ENCODE measurements at places on chromosomes 7 and 10.

DNA sequence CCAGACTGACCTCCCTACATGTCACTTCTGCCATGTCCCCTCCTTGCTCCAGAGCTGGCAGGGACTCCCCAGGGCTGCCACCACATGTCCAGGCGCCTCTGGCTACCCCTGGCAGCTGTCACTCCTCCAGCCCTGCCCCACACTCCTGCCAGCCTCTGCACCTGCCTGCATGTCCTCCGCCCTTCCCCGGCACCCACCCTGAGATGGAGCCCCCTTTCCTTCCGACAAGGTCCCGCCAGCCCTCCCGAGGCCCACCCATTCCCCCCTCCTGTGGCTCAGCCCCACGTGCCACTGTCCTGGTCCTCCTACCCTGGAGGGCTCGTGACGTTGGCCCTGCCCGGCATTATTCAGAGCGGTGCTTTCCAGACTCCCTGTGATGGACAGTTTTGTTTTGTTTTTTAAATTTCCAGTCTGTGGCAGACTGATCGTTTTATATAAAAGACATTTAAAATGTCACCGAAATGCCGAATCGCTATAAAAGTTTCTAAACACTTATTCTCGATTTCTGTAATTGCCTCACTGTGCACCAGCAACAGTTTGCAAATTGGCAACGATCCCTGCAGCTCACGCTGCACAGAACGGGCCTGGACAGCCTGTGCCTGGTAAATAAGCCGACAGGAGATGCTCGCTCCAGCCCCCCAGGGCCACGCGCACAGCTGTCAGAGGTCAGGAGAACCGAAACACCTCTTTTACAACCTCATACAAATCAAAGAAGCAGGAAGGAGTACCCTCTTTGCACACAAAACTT, 111.1 kb upstream of the SH2B2 start:
- DNase-seq, result peak; percentile 31

DNA sequence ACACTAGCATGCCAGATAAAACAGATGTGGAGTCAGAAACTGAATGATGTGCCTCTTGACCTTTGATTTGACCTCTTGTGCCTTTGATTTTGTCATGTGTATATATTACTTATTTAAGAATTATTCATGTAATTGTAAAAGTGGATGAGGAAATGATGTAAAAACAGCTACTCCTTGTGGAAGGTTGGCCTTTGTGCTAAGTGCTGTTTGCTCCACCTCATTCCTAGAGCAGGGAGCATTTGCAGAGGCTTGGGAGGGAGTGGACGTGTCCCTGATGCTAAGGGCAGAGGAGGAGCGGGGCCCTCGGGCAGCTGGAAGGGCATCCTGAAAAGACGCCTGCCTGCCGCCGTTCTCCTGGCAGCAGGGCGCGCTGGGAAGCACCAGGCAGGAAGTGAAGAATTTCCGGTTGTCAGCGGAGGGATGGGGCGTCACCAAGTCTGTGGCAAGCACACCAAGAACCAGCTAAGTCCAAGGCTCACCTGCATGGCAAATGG, 197.6 kb upstream of the ZNF32 start:
- DNase-seq, result peak; percentile 21

DNA sequence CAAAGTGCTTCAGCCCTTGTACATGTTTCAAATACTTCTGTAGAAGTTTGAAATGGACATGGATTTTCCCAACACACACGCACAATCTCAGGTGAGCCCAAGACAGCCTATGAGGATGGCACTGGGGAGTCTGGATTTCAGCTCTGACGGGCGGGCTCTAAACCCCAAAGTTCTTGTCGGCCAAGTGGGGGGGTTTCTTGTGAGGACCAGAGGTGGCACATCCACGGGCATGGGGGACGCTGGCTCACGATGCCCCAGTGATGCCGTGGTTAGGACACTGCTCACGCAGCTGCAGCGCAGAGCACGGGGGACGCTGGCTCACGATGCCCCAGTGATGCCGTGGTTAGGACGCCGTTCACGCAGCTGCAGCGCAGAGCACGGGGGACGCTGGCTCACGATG, 280.1 kb downstream of the DNAJB6 start:
- no peak for DNase-seq

DNA sequence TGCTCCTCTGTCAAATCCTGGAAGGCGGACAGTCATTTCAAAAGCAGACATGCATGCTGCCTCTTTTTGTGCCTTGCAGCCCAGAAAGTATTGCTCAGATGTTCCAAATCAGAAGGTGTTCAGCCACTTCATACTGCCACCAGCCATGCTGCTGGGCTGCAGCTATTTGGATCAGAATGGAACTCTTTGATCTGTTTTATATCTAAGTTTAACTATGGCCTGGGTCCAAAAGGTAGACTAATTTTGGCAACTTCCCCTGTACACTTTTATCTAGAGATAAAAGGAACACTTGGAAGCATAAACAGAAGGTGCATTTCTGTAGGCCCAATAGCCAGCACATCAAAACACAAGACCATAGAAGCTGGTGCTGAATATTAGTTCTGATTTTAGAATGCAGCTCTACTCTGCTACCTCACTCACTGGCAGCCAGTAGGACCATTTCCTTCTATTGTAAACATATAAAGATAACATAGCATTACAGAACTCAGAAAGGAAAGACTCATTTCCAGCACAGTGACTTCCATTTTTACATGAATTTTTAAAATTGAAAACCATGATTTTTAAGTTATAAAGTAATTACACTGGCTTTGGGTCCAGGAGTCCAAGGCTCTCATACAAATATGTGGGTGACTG, 143.1 kb upstream of the CAV2 start:
- peak; percentile 4 for DNase-seq

DNA sequence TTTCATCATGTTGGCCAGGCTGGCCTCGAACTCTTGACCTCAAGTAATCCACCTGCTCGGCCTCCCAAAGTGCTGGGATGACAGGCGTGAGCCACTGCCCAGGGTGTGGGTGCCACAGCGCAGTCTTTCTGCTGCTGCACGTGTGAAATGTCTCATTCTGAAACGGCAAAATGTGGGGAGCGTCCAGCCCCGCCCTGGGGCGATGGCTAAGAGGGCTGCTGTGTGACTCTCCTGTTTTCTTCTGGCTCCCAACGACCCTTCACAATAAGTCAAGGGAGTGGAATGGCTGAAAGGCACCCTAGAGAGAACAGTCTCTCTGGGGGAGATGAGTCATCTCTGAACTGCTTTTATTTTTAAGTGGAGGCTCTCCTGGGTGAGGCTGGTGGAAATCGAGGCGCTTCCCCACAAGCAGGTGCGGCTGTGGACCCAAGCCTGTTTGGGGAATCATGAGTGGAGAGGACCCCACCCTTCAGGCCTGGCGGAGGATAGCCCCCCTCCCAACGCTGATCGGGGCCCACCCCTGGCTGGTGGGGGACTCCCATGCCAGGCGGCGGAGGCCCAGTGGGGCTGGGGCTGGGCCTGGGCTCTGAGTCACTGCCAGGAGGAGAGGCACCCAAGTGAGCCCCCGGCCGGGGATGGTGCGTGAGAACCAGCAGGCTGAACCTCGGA, 18.0 kb downstream of the ADAP1 start:
- no peak for DNase-seq

GRCh38 chr10:50332108-50332842, 81.0 kb upstream of the ASAH2 start:
- DNase-seq, result no peak

- DNase-seq, result no peak
Observed at GRCh38 chr7:50530766-50531165, 34.4 kb downstream of the DDC start.

- no peak for DNase-seq
Observed at GRCh38 chr10:34216348-34216945, 598.6 kb downstream of the PARD3 start.

DNA sequence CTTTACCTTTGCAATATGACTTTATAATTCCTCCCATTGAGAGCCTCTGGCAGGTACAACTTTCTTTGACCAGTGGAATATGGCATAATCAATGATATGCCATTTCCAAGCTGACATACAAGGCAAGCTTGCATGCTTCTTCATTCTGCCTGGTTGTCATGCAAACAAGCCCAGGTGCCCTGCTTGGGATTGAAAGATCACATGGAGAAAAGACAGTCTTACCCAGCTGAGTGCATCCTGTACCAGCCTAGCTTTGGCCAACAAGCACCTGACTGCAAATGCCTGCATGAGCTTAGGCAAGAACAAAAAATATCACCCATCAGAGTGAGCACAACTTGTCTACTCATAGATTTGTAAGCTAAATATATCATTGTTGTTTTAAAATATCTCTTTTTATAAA, 82.9 kb upstream of the KCND2 start:
- DNase-seq, result no peak

DNA sequence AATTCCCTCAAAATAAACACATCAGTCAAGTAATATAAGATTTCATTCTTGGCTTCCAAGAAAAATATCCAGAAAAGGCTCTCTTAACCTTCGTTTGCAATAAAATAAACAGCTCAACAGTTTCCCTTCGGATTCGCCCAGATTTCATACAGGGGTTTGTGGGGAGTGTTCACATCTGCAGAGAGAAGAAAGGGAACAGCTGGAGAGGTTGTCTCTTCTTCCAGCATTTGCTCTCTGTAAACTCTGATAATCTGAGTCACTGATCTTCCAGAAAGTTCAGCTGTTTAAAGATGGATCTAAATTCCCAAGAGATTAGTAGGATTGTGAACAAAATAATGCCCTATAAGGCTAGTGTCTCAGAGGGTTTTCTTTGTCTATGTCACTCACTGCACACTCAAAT, 277.9 kb downstream of the HPSE2 start:
- DNase-seq, result no peak

DNA sequence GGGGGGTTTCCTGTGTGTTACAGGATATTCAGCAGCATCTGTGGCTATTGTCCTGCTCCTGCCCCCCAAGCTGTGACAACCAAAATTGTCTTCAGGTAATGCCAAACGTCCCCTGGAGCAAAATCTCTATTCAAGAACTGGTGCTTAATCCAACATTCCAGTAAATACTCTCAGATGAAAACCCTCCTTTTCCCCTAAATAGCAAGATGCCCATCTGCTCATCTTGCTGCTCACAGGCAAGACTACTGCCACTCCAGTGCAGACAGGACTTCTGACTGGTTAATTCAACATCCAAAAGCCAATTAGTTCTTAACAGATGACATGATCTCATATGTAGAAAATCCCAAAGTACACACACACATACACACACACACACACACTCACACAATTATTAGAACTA, 20.5 kb upstream of the JAZF1 start:
- DNase-seq, result no peak

GRCh38 chr7:30223896-30224295, 60.5 kb upstream of the ZNRF2 start:
- DNase-seq, result no peak

GRCh38 chr7:41582116-41582515, 120.8 kb downstream of the INHBA start:
- DNase-seq, result no peak
